ENCODE measurements at places on chromosomes 5 and 9.

- no peak for DNase-seq
These were observed 12.6 kb upstream of the DENND1A start for GRCh38 chr9:123942542-123942941.

- DNase-seq = no peak
These were observed 2091.2 kb upstream of the ACO1 start for GRCh38 chr9:30293231-30293630.

DNA sequence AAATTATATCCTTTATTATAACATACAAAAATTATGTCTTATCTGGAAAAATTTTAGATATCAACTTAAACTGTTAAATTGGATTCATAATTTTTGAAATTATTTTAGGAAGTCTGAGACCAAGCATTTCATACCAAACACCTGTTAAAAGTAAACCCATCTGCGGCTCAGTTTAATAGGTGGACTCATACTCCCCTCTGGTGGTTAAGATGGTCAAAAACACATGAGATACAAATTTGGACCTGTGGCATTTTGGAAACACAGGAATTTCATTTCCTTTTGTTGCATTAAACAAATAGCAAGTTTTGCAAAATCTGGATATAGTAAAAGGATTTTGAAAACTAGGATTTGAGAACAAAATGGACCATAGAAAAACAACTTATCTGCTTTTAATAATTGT, 53.7 kb downstream of the RGMB start:
- peak; percentile 57 for DNase-seq

DNA sequence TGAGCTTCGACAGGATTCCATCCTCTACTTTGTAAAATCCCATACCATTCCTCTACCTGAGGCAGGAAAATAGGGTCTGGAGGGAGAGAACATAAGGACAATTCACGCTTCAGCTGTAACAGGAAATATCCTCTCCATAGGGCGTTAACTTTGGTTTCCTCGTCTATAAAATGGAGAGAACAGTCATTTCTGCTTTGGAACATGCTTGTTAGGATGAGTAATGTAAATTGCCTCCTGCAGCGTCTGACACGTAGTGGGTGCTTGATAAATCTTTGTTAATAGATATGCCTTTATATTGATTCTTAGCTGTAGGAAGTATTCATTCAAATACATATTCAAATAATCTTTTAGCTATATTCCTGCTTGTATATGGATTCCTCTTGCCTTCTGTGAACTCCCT, 711 bp upstream of the SUB1 start:
- DNase-seq = no peak

- DNase-seq = no peak
These were observed 139.2 kb upstream of the LHFPL2 start for GRCh38 chr5:78787783-78788182.

GRCh38 chr5:13303445-13303844, 641.0 kb downstream of the DNAH5 start:
- no peak for DNase-seq

All from fibroblast of skin of scalp (primary cell).